Forelimb muscle (tissue), 1 donor: ENCODE measurements at places on chromosomes 6 and 20.

DNA sequence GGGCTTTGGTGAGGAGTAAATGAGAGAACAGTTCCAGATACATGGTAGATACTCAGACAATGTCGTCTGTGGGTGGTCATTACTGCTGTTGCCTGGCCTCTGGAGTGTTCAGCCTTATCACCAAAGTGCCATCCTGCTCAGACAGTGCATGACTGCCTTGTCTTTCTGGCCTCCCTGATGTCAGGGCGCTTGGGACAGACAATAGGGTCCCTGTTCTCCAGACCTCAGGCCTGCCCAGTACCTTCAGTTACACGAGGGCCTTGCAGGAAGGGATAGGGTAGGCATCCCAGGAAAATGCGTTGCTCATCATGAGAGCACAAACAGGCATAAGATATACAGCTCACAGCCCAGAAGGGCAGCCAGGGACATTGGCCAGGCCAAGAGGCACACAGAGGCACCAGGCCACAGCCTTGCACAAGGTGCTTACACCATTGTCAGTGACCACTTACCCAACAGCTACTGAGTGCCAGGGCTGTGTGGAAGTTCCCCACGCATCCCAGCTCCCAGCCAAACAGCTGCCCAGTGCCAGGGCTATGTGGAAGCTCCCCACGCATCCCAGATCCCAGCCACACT, 27.4 kb downstream of the BPIFB1 start:
- no peak for DNase-seq

GRCh38 chr6:69994251-69994650, 127.9 kb downstream of the COL19A1 start:
- DNase-seq = no peak

GRCh38 chr6:113352029-113352801, 504.9 kb upstream of the MARCKS start:
- DNase-seq = no peak

DNA sequence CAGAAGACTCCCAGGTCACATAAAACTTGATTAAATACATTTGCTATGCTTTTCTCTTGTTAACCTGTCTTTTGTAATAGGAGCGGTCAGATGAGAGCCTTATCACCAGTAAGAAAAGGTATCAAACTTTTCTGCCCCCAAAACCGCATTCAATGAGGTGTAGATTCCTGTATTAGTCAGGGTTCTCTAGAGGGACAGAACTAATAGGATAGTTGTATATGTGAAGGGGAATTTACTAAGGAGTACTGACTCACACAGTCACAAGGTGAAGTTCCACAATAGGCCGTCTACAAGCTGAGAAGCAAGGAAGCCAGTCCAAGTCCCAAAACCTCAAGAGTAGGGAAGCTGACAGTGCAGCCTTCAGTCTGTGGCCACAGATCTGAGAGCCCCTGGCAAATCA, 32.7 kb downstream of the PTPRK start:
- no peak for DNase-seq

DNA sequence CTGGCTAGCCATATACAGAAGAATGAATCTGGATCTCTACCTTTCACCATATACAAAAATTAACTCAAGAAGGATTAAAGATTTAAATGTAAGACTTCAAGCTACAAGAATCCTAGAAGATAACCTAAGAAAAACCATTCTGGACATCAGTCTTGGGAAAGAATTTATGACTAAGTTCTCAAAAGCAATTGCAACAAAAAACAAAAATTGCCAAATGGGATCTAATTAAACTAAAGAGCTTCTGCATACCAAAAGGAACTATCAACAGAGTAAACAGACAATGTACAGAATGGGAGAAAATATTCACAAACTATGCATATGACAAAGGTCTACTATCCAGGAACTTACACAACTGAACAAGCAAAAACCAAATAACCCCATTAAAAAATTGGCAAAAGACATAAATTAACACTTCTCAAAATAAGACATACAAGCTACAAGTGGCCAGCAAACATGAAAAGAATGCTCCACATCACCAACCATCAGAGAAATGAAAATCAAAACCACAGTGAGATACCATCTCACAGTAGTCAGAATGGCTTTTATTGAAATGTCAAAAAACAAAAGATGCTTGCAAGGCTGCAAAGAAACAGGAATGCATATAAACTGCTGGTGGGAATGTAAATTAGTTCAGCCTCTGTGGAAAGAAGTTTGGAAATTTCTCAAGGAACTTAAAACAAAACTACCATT, 66.8 kb upstream of the RSPO3 start:
- no peak for DNase-seq
